ENCODE measurements at places on chromosomes 3 and 15. TPM values are rescaled to one million over a fixed set of nuclear protein-coding genes. Genes with fewer than 3 reads are reported as not detected.

LRRC2 gene
- total RNA-seq, result not detected

KIF15 gene
- total RNA-seq, result 45.8 TPM

FOXL2NB gene
- not detected for total RNA-seq

RBP2 gene
- not detected for total RNA-seq

TBC1D21 gene
- not detected for total RNA-seq

RLBP1 gene
- total RNA-seq, result not detected

BMF gene
- total RNA-seq, result 10.3 TPM

DNA sequence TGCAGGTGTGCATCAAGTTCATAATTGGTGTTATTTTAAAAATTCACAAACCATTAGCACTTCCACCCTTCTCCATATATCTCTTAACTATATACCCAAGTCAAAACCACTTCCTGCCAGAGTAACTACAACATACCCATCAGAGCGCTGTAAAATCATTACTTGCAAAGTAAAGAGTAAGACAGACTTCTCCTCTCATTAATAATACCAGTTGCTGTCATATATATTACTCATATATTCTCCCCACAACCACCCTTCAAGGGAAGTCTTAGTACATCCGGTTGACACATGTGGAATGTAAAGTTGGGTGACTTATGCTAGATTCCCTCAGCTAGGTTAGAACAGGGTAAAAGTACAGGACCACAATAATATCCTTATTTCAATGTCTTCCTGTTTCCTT lies 5.6 kb downstream of the TERC start:
- peak; percentile 24 for DNase-seq

DNA sequence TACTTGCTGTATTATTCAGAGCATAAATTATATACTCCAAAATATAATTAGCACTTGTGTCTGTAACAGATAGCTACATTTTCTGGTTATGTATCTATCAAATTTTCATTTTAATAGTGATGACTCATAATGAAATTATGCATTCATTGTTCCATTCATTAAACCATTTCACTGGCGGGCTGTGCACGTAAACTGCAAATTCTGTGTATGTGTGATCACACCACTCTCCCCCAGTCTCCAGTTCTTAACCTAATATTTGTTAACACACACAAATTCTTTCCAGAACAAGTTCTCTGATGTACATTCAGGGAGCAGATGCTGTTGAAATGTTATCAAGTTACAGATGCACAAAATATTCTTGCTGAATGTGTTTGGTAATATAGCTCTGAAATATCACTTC lies 3.8 kb upstream of the KCNMB2 start:
- DNase-seq, result no peak

GRCh38 chr15:60374628-60375081 lies 23.1 kb downstream of the ANXA2 start:
- DNase-seq, result no peak

- no peak for DNase-seq
Measured at GRCh38 chr3:118187221-118187620, 847.4 kb downstream of the IGSF11 start.

GRCh38 chr15:69760258-69760845 lies 307.7 kb downstream of the RPLP1 start:
- peak; percentile 34 for DNase-seq

- no peak for DNase-seq
Measured at GRCh38 chr3:79368403-79368802, 399.4 kb downstream of the ROBO1 start.

DNA sequence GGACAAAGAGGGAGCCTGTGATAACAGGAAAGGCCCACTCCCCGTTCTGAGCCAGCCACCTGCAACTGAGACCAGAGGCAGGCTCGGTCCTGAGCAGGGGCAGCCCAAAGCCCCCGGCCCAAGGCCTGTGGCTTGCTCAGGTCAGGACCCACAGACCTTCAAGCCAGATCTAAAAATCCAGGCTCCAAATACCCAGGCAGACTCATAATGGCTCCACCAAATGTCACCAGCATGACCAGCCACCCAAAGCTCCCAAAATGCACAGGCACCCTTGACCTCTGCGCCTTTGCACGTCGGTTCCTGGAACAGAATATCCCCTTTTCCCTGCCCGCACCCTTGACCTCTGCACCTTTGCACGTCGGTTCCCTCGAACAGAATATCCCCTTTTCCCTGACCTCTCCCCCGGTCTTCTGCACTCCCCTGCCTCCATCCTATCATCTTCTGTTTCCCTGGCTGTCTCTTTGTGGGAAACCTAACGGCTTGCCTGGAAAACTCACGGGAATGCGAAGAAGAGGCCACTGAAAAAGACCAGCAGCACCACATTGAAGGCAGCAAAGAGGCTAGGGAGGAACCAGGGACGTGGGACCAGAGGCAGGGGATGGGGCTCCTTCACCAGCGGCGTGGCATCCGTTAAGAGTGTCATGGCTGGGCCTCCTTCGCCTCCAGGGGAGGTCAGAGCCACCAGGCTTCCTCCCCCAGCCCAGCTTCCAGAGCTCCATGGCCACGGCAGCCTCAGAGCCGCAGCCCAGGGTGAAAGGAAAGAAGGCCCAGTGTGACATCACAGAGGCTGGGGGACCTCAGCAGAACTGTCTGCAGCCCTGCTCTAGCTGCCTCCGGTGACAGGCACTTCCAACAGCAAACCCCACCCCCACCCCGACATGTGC lies at the start of gene ZDHHC19:
Gene ZDHHC19, minus strand, starts transcription at position 728 of the 884 bp plus-strand sequence. Its CDS starts 85 bp downstream, at position 643.
- no peak for DNase-seq

DNA sequence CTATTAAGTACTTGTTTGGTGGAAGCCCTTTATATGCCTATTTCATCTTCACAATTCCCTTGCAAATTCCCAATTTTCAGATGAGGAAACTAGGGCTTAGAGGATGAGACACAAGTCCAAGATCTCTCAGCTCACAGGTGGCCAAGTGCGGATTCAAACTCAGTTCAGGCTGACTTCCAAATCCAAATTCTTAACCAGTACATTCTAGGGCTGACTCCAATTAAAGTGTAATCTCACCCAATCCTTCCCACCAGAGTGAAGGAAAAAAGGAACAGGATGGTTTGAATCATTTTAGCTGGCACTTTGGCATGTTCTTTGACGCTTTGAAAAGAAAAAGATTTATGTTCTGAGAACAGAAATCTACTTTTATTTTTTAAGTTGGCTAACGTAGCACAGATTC lies 12.7 kb downstream of the ARHGEF3 start:
- no peak for DNase-seq

DNA sequence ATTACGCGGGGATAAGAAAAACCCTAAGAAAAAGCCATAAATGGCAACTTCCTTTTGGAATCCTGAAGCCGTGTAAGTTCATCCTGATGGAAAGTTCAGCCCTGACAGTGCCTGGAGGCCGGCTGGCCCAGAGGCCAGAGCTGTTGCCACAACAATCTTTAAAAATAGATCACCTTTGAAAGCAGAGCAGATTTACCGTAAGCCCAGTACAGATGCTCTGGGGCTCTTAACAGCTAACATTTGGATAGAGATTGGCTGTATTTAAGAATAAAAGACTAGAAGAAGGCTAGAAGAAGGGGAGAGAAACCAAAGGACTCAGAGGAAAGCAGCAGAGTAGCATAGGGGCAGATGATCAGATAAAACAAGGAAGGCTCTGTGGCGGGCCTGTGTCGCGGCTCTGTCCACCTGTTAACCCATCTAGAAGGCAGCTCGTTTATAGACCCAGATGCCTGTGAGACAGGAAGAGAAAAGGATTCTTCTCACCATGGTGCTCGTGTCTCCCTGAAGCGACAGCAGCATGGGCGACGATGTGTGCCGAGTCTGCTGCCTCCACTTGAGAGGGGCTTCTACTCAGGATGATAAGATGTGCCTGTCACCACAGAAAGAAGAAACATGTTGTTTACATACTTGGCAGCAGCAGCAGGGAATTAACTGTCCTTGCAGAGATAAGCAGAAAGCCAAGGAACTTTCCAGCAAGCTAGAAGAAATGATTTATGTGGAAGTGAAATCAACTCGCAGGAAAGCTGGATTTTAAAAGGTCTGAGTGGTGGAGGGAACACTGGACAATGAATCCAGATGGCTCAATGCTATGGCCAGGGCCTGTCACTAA lies 69.9 kb downstream of the SYNM start:
- DNase-seq, result no peak

GRCh38 chr3:126269354-126269753 lies 87.9 kb downstream of the KLF15 start:
- no peak for DNase-seq

- DNase-seq, result peak; percentile 64
Measured at GRCh38 chr3:52428151-52429005, 16.5 kb downstream of the SEMA3G start.

DNA sequence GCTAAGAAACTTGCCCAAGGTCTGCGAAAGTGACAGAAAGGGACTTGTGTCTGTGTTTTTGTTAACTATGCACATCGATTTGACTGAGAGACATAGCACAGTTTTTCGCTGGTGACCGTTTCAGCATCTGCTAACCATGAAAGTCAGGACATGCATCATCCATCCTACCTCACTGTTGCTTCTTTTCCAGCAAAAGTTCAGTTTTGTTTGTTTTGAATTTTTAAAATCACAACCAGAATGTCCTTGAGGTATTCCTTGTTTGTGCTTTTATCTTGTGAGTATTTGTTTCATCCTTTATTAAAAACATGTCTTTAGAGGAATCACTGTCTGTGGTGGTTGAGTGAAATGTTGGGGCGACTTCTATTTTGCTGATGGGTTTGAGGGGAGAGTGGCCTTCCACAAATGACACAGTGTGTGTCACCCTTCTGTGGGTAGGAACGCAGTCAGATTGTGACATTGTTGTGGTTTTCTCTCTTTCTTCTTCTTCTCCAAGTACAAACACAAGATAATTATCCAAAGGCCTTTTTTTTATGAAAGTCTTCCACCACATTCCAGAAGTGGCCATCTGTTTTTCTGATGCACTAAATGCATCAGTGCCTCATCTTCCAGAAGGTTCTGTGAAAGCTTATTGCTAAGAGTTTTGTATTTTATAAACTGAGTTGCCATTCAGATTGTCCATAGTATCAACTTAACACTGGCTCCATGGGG lies 214.4 kb upstream of the NR2E3 start:
- DNase-seq, result no peak

DNA sequence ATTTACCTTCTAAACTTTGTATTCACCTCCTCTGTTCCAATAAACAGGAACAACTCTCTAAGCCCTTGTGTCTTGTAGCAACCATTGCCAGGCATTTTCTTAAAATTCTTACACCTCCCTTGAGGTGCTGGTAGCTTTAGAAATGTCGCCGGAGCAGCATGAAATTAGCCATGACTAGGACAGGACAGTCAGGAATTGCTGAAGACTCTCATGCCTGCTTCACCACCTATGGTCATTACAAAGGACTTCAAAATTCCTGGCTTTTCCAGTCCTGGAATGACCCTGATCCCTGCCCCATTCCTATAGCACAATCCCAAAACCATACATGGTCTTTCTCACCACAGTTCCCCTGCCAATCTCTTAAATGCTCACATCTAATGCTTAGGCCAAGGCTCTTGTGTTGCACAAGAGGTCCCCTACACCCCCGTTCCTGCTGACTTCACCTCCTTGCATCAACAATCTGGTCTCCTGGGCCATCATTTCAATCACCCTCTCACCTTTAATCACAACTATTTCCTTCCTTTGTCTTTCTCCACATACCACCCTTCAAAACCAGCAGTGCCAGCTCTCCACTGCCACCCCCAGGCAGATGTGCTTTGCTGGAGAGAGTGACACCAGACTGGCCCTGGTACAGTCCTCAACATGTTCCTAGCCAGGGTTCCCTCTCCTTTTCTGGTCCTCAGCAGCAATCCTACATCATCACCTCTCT lies 113.2 kb upstream of the TJP1 start:
- peak; percentile 10 for DNase-seq

GRCh38 chr15:90812958-90813265 lies 55.5 kb upstream of the FURIN start:
- DNase-seq, result no peak

- no peak for DNase-seq
Measured at GRCh38 chr15:58288592-58288991, 143.2 kb upstream of the LIPC start.

- DNase-seq, result no peak
Measured at GRCh38 chr15:34331809-34332208, 5.8 kb downstream of the SLC12A6 start.

- peak; percentile 10 for DNase-seq
Measured at GRCh38 chr3:70856414-70857162, 544.1 kb upstream of the MDFIC2 start.

DNA sequence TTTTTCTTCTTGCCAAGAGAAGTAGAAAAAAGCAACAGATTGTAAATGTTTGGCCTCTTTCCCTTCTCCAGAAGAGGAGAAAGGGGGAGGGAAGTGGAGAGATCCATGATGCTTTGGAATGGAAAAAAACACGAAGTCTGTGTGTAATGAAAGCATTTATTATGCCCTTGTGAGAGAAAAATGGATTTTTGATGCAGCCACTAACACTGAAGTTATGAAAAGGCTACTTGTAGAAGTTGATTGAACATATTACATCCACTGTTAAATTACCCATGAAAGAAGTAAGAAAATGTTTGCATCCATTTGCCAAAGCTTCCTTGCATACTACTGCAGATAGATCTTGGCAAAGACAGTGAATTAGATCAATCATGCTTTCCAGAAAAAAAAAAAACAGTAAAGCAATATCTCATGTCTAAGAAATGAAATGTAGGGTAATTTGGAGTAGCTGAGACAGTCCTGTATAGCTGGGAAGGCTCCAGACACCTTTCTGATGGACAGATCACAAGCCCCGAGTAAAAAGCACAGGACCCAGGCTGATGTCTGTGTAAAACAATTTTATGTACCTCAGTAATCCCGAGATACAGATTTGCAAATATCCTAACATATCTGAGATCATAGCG lies 295.5 kb downstream of the PLOD2 start:
- DNase-seq, result no peak

DNA sequence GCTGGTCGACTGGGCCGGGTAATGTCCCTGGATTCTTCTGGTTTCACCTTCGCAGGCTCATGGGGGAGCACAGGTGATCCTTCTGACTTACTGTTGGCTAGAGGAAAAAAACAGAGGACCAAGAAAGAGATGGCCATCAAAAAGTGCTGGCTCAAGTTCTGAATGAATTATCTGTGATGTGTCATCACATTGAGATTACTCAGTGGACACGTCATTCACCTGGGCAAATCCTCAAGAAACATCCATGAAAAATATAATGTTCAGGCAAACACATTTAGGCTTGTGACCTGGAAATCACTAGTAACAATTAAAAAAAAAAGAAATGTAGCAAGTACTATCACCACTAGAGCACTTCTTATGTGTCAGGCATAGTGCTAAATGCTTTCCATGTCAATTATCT lies 81.5 kb upstream of the SLC2A2 start:
- no peak for DNase-seq

GRCh38 chr3:112001526-112001925 lies 2.8 kb downstream of the TAGLN3 start:
- DNase-seq, result peak; percentile 31

DNA sequence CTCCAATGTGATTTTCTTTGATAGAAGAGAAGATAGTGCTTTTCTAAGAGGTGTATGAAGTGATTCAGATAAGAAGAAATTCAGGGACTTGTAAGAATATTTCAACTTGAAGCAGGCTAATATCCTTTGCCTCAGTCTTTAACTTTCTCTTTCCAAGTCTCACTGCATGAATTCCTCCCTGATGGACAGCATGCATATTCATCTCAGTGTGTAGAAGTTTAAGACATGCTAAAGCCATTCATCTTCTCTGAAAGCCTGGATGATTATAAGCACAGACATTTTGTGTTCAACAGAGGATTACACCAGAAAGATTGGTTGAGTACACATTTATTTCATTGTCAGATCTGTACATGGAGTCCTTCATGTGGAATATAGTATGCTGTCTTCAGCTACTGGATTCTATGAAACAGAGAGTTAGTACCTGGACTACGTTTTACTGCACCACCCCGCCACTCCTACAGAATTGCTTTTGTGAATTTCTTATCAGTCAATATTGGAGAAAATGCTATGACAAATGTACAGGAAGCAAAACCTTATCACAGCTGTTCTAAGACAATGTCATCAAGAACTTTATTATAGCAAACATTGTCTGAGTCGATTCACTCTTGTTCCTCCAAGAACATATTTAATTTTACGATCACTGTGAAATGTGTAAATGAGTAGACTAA lies 1346.1 kb downstream of the OTOL1 start:
- DNase-seq, result no peak
